Stimulated activated CD4-positive, alpha-beta T cell treated with anti-CD3 and anti-CD28 coated beads, Interleukin-1b, Interleukin-23, amount 100 ng/mL, for 48 hours (primary cell): ENCODE measurements at places on chromosomes 1 and 21.
A peak's percentile ranks its signal among the peaks of the same experiment; 100 is the strongest.

DNA sequence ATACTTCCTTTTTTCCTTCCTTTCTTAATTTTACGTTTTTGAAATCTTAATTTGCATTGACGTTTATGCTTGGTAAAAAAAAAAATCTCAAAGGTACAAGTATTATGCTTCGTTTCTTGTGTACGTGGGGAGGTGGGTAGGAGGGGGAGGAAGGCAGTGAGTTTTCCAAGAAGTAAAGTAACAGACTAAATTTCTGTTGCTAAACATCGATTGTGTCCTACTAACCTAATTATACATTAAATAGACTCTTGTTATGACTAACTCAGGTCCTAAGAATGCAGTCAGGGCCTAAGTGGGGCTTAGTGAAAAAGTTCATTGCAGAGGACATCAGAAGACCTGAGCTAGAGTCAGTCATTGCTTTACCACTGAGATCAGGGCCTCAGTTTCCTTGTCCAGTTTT, 17.5 kb downstream of the NEK7 start:
- no peak for DNase-seq

DNA sequence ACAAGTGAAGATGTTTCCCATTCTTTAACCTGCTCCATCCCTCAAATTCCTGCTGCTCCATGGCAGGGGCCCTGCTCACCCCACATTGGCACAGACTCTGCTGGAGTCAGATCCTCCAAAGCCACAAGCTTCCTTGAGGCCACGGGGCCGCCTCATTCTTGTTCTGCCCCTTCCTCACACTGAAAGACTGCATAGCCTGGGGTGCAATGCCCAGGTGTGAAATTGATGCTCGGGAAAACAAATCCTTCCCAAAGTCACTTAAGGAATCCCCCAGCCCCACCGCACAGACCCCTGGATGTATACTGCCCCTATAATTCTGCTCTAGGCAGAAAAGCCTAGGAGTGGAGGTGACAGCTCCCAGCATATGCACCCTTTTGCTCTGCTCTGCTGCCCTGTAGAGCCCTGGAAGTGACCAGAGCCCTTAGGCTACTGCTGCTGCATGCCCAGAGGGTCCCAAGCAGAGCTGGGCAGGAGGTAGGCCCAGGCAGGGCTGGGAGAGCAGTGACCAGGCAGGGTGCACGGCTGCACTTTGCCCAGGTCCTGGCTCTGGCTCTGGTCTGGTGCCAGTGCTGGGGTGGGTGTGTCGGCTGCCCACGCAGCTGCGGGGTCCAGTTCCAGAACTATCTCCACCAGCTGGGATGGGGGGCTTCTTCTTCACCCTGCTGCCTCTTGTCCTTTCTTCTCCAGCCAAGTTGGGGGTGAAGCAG, 1.6 kb downstream of the HES2 start:
- no peak for DNase-seq

DNA sequence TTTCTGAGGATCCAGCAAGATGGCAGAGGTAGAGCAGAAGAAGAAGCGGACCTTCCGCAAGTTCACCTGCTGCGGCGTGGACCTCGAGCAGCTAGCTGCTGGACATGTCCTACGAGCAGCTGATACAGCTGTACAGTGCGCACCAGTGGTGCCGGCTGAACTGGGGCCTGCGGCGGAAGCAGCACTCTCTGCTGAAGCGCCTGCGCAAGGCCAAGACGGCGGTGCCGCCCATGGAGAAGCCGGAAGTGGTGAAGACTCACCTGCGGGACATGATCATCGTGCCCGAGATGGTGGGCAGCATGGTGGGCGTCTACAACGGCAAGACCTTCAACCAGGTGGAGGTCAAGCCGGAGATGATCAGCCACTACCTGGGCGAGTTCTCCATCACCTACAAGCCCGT, 125.8 kb downstream of the LRIG2 start:
- no peak for DNase-seq

DNA sequence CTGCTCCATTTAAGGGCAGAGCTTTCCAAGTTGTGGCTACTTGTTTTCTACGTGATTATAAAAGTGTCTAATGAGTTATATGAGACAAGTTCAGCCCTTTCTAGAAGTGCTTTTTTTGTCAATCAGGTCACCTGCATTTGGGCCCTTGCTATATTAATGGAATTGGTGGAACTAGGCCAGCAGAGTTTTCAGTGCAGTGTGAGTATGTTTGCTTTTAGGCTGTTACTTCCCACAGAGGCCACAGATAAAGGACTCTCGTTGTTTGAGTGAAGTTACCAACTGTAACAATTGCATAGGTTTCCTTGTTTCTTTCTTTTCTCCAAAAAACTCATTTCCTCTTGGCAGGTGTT, 10.9 kb downstream of the SMAP2 start:
- DNase-seq: no peak

DNA sequence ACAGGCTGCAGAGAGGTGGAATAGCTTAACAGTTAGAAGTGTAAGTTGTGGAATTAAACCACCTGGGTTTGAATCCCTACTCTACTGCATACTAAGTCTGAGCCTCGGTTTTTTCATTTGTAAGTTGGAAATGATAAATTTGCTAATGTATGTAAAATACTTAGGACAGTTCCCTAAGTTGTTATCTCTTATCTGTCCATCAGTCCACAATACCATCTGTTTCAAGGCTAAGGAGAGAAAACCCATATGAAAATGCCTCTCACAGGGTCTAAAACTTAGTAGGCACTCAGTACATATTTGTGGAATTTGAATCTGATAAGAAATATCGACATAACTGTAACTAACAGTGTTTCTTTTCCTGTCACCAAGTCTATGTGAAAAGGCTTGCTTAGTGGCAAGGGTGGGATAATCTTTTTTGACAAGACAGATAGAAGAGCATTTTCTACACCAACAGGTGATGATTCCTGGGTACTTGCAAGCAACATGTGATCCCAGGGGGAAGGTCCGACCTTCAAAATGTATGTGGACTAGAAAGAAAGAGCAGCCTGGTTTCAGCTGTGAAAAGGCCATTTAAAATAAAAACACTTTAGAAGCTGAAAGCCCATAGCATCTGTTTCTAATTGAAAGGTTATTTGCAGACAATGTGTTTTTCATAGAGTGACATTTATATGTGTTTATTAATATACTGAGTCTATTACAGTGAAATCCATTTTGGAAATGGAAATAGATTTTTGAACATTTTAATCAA, 202.9 kb downstream of the HHAT start:
- no peak for DNase-seq

DNA sequence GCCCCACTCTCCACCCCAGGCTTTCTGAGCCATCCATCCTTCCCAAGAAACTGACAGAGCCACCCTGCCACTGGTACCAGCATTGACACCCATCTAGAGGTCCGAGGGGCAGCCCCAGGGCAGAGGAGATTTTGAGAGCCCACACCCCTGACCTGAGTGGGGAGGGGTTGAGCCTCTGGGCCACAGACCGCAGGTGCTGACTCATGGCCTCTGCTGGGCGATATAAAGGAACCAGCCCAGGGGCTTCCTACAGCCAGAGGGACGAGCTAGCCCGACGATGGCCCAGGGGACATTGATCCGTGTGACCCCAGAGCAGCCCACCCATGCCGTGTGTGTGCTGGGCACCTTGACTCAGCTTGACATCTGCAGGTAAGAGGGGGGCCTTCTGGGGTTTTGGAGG, at the start of gene PADI4:
Gene PADI4, plus strand, starts transcription at position 252 of the 400 bp plus-strand sequence. Its CDS starts 26 bp downstream, at position 278.
- no peak for DNase-seq

DNA sequence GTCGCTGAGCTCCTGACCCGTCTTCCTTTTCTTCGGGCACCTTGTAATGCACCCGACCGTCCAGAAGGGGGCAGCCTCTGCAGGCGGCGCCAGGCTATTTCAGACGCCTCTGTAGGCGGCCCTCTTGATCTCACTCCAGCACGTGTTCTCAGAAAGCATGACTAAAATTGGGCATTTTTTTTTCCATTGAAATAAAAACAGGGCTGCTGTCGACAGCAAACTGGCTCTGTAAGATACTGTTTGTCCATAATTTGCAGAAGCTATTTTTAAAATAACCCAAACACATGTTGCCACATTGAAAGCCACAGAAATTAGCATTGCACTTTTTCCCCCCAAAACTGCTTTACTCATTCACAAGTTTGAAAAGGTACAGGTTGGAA, 78.0 kb downstream of the STUM start:
- DNase-seq: peak; percentile 87

- DNase-seq: no peak
These were observed 80.0 kb upstream of the CNTN2 start for GRCh38 chr1:204962742-204963632.

- no peak for DNase-seq
These were observed 22.0 kb downstream of the UBIAD1 start for GRCh38 chr1:11294951-11295350.

- no peak for DNase-seq
These were observed 84.9 kb upstream of the KCNK2 start for GRCh38 chr1:214997685-214998084.

DNA sequence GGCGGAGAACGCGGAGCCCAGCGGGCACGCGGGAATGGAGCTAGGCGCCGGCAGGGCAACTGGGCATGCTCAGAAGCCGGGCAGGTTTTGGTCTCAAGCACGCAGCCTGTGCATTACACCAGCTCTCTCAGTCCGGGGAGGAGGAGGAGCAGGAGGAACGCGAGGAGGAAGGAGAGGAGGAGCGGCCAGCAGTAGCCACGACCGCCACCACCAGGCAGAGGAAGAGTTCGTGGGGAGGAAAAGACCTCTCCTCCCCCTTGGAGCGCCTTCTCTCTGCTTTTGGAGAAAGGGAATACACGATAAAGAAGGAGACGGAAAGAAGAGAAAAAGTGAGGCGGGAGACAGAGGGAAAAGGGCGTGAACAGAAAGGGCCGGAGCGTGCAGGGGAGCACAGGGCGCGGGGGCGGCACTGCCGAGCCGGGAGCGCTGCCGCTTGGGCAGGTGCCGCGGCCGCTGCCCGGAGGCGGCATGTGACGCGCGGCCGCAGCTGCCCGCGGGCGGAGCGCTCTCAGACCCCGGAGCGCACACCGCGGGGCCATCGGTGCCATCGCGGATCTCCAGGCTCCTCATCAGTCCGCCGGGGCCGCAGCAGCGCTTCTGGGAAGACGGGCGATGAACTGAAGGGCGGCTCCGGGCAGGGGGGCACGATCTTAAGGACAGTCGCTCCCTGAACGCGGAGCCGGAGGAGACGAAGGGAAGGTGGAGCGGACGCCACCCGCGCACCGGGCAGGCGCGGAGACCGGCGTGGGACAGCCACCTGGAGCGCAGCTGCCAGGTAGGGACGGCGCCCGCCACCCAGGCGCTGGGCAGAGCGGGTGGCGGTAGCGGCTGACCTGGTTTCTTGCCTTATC, at the start of gene CHRM3:
Gene CHRM3, plus strand, starts transcription at position 116 of the 851 bp plus-strand sequence. CDS start 520,884 bp downstream, outside the sequence.
- DNase-seq: peak; percentile 25

DNA sequence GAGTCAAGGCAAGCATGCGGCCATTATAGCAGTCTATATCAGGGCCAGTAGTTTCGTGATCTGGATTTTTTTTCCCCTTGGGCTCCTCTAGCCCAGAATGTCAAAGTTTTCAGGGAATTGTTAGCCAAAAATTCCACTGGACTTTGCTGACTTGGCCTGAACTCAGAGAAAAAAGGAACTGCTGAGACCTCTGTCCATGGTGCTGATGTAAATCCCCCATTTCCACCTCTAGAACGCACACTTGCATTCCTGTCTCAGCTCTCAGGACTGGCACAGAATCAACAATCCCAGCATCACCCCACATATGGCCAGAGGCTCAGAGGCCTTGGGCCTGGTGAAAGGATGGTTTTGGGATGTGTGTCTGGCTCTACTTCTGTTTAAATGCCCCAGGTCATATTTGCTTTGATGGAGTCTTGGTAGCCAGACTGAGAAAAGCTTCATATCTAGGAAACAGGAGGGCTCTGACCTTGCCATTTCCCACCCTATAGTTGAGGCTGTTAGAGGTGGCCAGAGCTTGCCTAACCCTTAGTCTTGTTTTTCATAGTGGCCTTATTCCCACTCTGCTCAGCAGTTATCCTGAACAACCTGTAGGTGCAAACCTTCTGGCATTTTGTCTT, 16.9 kb upstream of the EFCAB14 start:
- DNase-seq: no peak

- no peak for DNase-seq
These were observed 34.1 kb upstream of the ST6GALNAC5 start for GRCh38 chr1:76833151-76833550.

- DNase-seq: no peak
These were observed 1.0 kb downstream of the FAM78B start for GRCh38 chr1:166165661-166166328.

DNA sequence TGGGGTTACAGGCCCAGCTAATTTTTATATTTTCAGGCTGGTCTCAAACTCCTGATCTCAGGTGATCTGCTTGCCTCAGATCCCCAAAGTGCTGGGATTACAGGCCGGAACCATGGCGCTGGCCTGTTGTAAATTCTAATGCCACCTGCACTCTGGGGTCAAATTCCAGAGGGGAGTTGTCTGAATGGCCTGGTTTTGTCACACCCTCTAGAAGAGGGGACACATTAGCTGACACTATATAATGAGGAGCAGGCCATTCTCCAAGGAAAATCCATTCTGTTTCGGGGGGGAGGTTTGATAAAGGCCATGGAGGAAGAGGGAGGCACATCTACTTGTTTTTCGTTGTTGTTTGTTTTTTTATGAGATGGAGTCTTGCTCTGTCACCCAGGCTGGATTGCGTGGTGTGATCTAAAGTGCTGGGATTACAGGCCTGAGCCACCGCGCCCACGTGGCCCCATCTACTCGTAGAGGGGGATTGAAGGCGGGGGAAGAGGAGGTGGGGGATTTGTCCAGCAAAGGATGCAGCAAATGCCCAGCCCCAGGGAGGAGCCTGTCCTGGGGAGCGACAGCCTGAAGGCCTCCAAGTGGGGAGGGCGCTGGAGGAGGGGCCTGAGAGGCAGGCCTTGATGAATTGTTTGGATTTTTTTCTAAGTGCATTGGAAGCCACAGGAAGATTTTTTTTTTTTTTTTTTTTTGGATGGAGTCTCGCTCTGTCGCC, 78.4 kb upstream of the SLC45A1 start:
- no peak for DNase-seq
